ENCODE measurements at places on chromosomes 6 and 20.
A peak's percentile ranks its signal among the peaks of the same experiment; 100 is the strongest.

GRCh38 chr6:13832778-13833177, 18.4 kb upstream of the MCUR1 start:
- DNase-seq: no peak

GRCh38 chr6:39200498-39201020, 28.7 kb downstream of the KCNK5 start:
- DNase-seq: no peak

- DNase-seq: no peak
Observed at GRCh38 chr6:7267466-7268091, 45.4 kb downstream of the SSR1 start.

- DNase-seq: no peak
Observed at GRCh38 chr6:138416206-138416605, 12.2 kb downstream of the HEBP2 start.

DNA sequence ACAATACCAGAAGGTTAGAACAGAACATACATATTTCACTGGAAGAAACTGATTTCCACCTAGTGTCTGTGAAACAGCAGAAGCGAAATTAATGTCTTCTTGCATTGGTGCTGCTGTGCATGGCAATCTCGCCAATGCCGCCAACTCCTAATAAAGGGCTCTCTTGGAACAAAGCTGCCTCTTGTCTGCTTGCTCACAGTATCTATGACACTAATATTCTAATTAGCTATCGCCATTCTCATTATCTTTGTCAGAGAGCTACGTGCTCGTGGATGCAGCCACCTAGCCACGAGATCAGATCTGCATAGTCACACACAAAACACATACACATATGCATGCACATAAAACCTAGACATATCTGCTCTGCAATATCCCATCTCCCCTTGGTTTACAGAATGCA, 145.9 kb upstream of the OLIG3 start:
- DNase-seq: no peak

GRCh38 chr20:39876976-39877635, 811.9 kb downstream of the MAFB start:
- DNase-seq: no peak

DNA sequence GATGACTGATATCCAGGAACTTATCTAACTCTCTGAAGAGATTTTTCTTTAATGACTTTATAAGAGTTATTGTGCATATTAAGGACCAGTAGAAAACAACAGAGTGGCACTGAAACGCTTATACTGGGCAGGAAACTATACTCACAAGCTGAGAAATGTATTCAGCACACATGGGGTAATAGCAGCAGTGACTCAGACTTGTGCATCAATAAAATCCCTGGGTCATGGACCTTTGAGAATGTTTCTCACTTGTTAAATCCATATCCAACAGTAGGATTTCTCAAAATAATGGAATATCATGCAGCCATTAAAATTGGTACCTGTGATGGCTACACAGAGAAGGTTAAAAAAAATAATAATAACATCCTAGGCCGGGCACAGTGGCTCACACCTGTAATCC, 219.5 kb downstream of the BTBD9 start:
- DNase-seq: no peak

DNA sequence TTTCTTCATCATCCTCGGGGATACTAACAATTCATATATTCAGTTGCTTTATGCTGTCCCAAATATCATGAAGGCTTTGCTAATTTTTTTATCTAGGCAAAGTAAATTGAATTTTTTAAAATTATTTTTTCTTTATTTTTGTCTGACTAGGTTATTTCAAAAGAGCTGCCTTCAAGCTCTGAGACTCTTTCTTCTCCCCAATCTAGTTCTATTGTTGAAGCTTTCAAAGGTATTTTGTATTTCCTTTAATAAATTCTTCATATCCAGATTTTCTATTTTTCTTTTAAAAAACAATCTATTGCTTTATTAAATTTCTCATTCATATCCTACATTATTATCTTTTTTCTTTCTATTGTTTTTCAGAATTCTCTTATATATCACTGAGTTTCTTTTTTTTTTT, 16.8 kb downstream of the TRIM15 start:
- no peak for DNase-seq

- no peak for DNase-seq
Observed at GRCh38 chr6:63516186-63516944, 55.9 kb upstream of the LOC128125822 start.

GRCh38 chr20:63942250-63942951, 13.8 kb downstream of the UCKL1 start:
- peak; percentile 50 for DNase-seq

GRCh38 chr6:13400772-13401171, 72.4 kb upstream of the TBC1D7 start:
- no peak for DNase-seq

All from OCI-M1 (cell line).